ENCODE measurements at places on chromosomes 5 and 9. TPM values are rescaled to one million over a fixed set of nuclear protein-coding genes. Genes with fewer than 3 reads are reported as not detected.

The SNCAIP gene
- total RNA-seq: 0.57 TPM

The MARCHF3 gene
- total RNA-seq: 16.9 TPM

The ZNF608 gene
- 20.4 TPM for total RNA-seq

The ABO gene
- not detected for total RNA-seq

The NEURL1B gene
- total RNA-seq: 2.5 TPM

The FOXD4L5 gene
- total RNA-seq: under 0.01 TPM

The PDCD1LG2 gene
- 10.9 TPM for total RNA-seq

The EXD3 gene
- 5.2 TPM for total RNA-seq

Measured in fibroblast of the aortic adventitia (primary cell).